ENCODE measurements at places on chromosomes 5 and 9. TPM values are rescaled to one million over a fixed set of nuclear protein-coding genes. Genes with fewer than 3 reads are reported as not detected.

Gene LVRN
- 1.5 TPM for total RNA-seq

Gene ERMP1
- 21.9 TPM for total RNA-seq

Gene FBXL7
- 3.3 TPM for total RNA-seq

GRCh38 chr5:105638437-105638836 lies 2032.3 kb downstream of the EFNA5 start:
- no peak for DNase-seq

DNA sequence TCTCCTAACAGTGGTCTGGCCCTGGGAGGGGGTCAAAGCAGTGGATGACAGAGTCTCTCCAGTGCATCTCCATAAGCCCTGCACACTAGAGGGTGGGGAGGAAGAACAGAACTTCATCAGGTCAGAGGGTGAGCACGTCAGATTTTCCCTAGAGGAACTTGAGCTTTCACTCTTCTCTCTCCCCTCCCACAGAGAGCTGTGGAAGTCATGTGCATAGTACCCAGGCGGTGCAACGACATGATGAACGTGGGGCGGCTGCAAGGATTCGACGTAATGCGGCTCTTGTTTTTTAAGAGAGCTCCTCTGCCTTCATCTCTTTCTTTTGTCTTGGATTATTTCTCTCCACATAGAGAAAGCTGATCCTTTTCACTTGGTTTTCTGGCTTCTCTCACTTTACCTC lies 100.2 kb upstream of the OTULINL start:
- no peak for DNase-seq

GRCh38 chr5:60960591-60960990 lies 15.6 kb downstream of the NDUFAF2 start:
- no peak for DNase-seq

- DNase-seq = no peak
Measured at GRCh38 chr9:82457298-82457697, 468.7 kb downstream of the SPATA31D1 start.

- DNase-seq = no peak
Measured at GRCh38 chr5:42274913-42275312, 148.3 kb upstream of the GHR start.

- DNase-seq = peak; percentile 91
Measured at GRCh38 chr5:132103332-132103951, 29.9 kb downstream of the CSF2 start.

DNA sequence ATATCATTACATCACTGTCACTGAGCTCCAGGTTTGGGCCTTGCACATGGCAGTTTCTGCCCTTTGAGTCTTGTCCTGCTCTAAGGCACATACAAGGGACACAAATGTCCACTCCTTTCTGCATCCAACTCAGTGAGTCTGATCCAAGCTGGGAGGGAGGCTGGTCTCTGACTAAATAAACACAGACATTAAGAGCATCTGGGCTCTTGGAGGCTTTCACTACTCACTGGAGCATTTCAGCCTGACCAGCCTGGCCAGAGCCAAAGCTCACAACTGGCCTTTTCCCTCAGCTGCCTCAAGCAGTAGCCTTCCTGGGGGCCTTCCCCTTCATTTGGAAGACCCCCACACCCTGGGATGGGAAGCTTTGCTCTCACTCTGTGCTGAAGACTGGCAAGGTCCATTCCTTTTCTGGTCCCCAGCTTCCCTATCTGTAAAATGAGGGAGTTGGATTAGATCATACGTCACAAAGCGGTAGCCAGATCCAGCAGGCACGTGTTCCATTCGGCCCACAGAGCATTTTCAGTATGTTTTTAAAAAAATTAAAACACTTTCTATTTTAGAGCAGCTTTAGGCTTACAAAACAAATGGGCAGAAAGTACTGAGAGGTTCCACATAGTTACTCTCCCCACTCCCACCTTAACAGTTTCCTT lies 58.6 kb upstream of the XPA start:
- peak; percentile 25 for DNase-seq

DNA sequence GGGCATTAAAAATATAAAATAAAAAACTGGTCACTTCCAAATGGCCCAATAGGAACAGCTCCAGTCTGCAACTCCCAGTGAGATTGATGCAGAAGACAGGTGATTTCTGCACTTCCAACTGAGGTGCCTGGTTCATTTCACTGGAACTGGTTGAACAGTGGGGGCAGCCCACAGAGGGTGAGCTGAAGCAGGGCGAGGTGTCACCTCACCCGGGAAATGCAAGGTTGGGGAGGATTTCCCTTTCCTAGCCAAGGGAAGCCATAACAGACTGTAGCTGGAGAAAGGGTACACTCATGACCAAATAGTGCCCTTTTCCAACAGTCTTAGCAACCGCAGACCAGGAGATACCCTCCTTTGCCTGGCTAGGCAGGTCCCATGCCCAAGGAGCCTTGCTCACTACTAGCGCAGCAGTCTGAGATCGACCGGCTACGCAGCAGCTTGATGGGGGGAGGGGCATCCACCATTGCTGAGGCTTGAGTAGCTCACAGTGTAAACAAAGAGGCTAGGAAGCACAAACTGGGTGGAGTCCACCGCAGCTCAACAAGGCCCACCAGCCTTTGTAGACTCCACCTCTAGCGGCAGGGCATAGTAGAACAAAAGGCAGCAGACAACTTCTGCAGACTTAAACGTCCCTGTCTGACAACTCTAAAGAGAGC lies 12.7 kb downstream of the RLN1 start:
- no peak for DNase-seq

DNA sequence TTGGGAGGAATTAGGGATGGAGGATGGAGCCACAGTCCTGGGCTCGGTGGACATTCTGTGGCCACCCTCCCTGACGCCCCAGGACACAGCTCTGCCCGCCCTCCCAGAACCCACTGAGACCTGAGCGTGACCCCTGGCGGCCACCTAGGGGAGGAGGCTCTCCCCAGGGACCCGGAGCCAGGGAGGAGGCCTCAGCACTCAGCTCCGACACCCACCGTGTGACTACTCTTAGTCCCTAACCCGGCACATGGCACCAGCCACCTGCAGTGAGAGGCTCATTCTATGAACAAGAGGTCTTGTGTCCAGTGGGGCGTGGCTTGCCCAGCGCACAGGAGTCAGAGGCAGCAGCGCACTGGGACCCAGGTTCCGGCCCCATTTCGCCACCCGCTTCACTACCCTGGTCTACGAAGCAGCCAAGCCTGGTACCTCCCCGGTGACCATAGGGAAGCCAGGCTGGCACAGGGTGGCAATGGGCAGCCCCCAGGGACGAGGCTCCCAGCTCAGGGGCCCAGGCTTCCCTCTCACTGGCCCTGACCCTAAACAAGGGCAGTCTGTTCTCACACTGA lies 10.2 kb downstream of the SARDH start:
- DNase-seq = peak; percentile 76

- no peak for DNase-seq
Measured at GRCh38 chr5:78467752-78468357, 107.4 kb downstream of the SCAMP1 start.

GRCh38 chr9:37862530-37862929 lies 41.4 kb downstream of the SLC25A51 start:
- no peak for DNase-seq

- no peak for DNase-seq
Measured at GRCh38 chr9:89969156-89969675, 364.4 kb downstream of the GADD45G start.

GRCh38 chr9:10041726-10042229 lies 571.0 kb downstream of the PTPRD start:
- DNase-seq = no peak

GRCh38 chr5:40774623-40775022 lies 18.9 kb upstream of the TTC33 start:
- no peak for DNase-seq

- DNase-seq = peak; percentile 67
Measured at GRCh38 chr5:135851186-135851914, 16.9 kb downstream of the SLC25A48 start.

GRCh38 chr5:54643685-54644106 lies 126.1 kb downstream of the SNX18 start:
- DNase-seq = no peak

Data from lower leg skin (tissue), 4 donors.